Psoas muscle (tissue), 8 donors: ENCODE measurements at places on chromosomes 1 and 21. TPM values are rescaled to one million over a fixed set of nuclear protein-coding genes. Genes with fewer than 3 reads are reported as not detected.

DNA sequence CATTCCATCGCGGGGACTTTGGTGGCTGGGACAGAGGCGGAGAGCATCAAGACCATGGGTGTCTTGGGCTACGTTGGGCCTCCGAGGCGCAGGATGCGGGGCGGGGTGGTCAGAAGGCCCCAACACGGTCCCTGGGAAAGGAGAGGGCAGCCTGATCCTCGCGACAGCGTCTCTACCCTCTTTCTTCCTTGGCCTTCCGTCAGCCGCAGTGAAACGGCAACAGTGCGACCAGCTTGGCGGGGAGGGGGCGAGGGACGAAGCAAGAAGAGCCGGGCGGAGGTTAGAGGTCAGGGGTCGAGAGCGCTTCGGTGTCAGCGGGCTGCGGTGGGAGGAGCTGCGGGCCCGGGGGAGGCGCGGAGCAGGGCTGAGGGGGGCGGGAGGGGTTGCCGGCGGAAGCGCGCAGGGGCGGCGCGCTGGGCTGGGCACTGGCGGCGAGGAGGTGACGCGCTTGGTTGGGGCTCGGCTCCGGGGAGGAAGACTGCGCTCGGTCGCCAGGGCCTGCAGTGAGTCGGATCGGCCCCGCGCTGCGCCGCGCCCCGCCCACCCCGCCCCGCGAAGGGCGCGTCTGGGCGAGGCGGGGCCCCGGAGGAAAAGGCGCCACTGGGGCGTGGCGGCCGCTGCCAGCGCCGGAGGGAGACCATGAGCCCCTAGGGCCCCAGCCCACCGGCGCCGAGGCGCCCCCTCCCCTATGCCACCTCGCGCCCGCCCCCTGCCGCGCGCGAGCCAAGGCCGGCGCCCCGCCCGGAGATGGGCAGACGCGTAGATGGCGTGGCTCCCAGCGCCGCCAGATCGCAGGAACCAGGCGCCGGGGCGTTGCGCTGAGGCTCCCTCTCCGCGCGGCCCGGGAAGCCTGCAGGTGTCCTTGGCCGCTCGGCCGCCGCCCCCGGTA is at the start of gene KCNC4:
Gene KCNC4 (plus strand): TSS at position 600 of the 889 bp plus-strand sequence. CDS start 1,186 bp downstream, outside the sequence.
- DNase-seq = peak; percentile 93

- no peak for DNase-seq
Observed at GRCh38 chr1:149916898-149917252, 769 bp downstream of the SV2A start.

DNA sequence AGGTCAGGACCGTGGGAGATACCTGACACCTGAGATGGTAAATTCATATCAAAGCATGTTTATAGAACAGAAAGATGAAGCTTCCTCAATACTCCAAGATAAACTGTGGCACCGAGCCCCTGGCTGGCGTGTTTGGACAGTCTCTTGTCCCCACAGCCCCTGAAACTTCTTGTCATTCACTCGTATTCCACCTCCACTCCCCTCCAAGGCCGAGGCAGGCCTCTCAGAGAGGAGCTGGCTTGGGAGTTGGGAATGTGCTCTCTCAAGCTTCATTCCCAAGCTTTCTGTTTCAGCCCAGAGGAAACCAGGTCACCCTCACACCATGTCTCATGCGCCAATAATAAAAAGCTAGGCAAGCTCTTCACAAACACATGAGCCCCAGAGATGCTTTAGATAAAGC is 86.1 kb downstream of the NPHP4 start:
- no peak for DNase-seq

DNA sequence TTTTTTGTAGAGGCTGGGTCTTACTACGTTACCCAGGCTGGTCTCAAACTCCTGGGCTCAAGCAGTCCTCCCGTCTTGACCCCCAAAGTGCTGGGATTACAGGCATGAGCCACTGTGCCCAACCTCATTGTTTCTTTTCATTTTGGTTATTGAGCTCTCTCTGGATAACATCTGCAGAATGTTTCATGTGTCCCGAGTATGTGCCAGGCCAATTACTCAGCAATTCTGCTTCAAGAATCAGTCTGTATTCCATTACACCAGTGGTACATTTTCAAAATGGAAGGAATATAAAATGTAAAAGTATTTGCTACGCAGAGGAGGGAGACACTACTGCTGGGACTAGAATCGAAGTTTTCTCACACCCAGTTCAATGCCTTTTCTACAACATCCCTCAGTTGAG is 1.7 kb upstream of the ELOA start:
- no peak for DNase-seq

- no peak for DNase-seq
Observed at GRCh38 chr1:230823426-230823825, 44.9 kb downstream of the C1orf198 start.

GRCh38 chr21:28687586-28687985 is 305.1 kb downstream of the LTN1 start:
- no peak for DNase-seq

DNA sequence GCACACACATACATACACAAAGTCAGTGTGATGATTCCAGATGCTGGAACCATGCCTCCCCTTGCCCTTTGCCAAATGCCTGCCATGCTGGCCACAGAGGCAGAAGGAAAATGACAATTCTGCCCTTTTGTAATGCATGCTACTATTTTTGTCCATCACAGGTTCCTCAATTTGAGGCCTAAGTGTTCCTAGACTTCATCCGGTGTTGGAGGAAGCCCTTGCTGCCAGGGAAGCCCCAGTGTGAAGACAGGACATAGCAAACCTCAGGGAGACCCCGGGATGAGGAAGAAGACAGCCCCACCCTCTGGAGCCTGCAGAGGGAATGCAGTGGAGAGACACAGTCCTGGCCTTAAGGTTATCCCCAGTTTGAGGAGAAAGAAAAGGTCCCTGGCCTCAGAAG is 14.4 kb downstream of the PRR9 start:
- no peak for DNase-seq

The ANKRD35 gene
- 2.6 TPM for total RNA-seq

The EFNA1 gene
- total RNA-seq = 11.4 TPM

GRCh38 chr1:22745669-22746585 is 35.3 kb downstream of the EPHB2 start:
- DNase-seq = no peak

The CNR2 gene
- not detected for total RNA-seq

The MTARC1 gene
- total RNA-seq = 2.7 TPM

- DNase-seq = no peak
Observed at GRCh38 chr1:19710825-19711611, 46.3 kb downstream of the HTR6 start.

DNA sequence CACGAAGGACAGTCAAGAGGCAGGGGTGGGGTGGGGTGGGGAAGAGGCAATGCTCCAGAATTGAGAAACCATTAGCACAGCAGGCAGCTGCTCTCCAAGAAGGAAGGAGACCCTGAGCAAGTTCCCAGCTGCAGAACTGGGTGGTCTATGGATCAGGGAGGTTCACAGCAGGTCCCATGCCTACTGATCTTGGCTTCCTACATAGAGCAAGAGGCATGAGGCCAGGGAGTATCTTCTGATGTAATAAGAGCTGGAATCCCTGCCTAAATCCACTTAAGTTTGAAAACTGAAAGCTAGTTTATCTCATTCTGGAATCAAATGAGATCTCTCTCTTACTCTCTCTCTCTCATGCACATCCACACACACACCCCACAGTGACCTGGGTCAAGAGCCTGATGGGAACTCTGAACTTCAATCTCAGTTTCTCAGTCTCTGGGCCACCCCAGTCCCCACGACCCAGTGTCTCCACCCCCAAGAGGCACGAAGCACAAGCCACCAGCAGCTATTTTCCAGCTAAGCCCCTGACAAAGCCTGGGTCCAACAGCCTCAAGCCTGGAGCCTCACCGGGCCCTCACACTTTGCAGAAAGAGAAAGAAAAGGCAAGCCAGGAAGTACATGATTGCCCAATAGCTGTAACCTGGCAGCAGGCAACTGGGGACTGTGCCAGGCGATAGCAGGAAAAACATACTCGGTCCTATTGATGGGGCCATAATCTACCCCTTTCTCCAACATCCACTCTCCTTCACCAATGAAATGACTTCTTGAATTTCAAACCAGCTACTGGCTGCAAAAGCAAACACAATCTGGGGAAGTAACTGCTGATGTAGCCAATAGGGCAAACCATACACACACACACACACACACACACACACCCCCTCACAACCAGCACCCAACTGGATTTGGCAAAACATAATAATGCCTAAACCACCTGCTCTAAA is 2.2 kb downstream of the NUAK2 start:
- DNase-seq = peak; percentile 72

DNA sequence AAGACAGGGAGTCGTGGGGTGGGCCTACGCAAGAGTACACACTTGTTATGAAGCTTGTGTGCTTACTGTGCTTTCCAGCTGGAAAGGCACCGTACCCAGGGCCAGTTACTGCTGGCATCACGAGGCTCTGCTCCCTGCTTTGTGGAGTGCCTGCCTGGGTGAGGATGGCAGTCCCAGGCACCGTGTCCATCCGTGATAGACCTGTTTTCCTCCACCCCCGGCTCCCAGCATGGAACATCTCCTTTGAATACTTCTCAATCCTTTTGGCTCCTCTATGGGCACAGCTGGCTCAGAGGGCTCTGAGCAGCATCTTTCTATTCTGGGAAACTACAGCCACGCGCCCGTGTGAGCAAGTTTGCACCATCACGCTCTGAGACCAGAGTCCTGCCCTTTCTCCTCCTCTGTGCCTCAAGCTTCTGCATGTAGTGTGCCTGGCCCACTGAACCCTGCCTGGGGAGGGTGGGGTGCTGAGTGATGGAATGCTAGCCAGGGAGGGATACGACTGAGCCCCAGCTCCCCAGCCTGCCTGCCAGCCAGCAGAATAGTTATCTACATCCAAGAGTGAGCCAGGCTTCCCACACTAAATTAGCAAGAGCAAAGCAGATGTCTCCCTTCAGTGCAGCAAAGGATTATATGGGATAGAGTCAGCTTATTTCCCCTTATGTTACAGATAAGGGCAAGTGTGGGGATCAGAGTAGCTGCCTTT is 7.1 kb upstream of the TNR start:
- DNase-seq = no peak

DNA sequence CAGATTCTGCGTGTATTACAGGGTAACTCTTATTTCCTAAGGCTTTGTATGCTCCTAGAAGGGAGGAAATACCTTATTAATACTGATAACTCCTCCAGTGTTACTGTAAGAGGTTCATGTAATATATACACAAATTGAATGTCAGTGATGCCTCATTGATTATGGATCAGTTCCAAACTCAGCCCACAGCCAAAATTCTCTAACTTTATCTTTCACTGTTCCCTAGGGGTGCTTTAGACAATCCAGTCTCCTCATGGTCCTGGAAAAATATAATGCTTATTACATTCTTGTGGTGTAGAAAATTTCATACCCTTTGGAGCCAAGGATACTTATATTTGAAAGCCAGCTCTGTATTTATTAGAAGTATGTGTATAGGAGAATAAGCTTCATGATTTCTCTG is 73.0 kb downstream of the NGF start:
- DNase-seq = no peak

DNA sequence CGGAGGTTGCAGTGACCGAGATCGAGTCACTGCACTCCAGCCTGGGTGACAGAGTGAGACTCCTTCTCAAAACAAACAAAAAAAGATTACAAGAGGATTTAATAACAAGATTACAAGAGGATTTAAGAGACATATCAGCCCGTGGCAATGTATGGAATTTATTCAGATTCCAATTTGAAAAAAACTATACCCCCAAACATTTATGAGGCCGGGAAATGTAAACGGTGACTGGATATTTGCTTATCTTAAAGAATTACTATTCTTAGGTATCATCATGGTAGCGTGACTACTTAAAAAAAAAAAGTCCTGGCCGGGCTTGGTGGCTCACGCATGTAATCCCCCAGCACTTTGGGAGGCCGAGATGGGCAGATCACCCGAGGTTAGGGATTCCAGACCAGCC is 21.2 kb upstream of the ELK4 start:
- no peak for DNase-seq

The RNU1-4 gene
- 1,745 TPM for total RNA-seq

The SPATA21 gene
- not detected for total RNA-seq

The CELA2A gene
- not detected for total RNA-seq

The ADGRB2 gene
- 0.61 TPM for total RNA-seq

The PLPPR4 gene
- total RNA-seq = 0.28 TPM

DNA sequence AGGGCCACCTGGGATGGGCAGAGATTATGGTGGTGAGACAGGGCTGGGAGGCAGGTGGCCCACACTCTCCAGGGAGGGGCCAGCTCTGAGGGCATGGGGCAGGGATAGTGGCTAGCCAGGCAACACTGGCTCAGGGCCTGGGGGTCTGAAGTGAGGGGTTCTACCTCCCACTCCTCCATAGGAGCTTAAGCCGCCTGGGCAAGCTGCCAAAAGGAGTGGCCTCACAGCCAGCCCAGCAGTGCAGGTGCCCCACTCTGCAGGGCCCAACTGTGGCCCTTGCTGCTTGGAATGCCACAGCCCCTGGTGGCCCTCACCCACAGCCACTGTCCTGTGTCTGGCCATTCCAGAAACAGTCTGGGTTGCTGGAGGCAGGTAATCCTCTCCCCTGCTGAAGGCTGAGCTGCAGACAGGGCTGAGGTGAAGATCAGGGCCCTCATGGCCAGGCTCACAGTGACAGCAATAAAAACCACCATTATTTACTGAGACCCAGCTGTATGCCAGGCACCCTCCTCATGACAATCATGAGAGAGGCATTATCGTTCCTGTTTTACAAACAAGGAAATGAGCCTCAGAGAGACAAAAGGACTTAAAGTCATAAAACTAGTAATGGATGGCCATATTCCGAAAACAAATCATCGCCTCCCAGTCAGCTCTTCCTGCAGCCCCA is 31.0 kb downstream of the KIF21B start:
- no peak for DNase-seq

DNA sequence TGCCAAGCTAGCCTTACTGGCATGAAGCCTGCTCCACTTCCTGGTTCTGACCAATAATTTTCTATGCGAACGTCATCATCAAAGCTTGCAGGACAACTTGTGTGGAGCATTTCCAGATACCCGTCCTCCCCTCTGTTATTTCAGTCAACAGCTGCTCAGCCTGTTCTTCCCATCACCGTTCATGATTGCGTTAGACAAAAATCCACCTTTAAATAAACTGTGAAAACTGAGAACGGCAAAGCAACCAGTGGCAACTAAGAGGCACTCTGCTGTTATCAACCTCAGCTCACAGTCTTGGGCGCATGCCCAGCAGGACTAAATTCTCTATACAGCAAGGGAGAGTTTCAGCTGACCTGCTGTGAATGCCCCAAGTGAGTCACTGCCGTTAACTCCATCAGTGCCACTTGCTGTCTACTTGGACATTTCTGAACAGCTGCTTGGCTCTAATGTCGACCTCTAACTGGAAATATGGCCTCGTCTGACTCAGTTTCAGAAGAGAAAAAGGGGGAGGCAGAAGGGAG is 207.4 kb upstream of the RUNX1 start:
- peak; percentile 97 for DNase-seq

The GUCA2A gene
- not detected for total RNA-seq

The CFAP107 gene
- not detected for total RNA-seq

The PCP4L1 gene
- total RNA-seq = not detected

- no peak for DNase-seq
Observed at GRCh38 chr1:32204943-32205361, 519 bp upstream of the IQCC start.
